Right ventricle myocardium superior (tissue), 1 donor: ENCODE measurements at places on chromosomes 5 and 9. TPM values are rescaled to one million over a fixed set of nuclear protein-coding genes. Genes with fewer than 3 reads are reported as not detected.

The ZNF354C gene
- 4.7 TPM for total RNA-seq

The MXD3 gene
- total RNA-seq, result 2.5 TPM

The NOXA1 gene
- 1.7 TPM for total RNA-seq

The CENPP gene
- 3.0 TPM for total RNA-seq

The TMEM252 gene
- not detected for total RNA-seq

The OSMR gene
- 10.9 TPM for total RNA-seq

The SLC34A1 gene
- total RNA-seq, result not detected

The PIP5KL1 gene
- 0.48 TPM for total RNA-seq

The TYRP1 gene
- 50.2 TPM for total RNA-seq

The SLC4A9 gene
- not detected for total RNA-seq

DNA sequence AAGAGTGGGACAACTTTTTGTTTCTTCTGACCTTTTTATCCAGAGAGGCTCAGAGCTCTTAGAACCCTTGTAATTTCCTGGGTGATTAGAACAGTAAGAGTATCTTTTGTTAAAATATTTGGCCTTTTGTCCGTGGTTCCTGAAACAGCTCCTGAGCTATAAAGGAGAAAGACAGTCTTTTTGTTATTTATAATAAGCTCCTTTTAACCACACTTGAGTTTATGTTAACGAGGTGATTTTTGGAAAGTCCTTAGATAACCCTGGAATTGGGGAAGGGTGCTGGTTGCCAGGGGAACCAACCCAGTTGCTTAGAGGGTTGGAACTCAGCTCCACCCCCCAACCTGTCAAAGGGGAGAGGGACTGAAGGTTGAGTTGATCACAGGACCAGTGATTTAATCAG lies 4.8 kb downstream of the ZNF483 start:
- DNase-seq, result no peak

GRCh38 chr5:95822043-95822541 lies 434 bp downstream of the GLRX start:
- DNase-seq, result peak; percentile 79

GRCh38 chr9:1978941-1979340 lies 36.2 kb upstream of the SMARCA2 start:
- DNase-seq, result peak; percentile 44

- DNase-seq, result no peak
These were observed 90.1 kb downstream of the THBS4 start for GRCh38 chr5:80125022-80125961.

DNA sequence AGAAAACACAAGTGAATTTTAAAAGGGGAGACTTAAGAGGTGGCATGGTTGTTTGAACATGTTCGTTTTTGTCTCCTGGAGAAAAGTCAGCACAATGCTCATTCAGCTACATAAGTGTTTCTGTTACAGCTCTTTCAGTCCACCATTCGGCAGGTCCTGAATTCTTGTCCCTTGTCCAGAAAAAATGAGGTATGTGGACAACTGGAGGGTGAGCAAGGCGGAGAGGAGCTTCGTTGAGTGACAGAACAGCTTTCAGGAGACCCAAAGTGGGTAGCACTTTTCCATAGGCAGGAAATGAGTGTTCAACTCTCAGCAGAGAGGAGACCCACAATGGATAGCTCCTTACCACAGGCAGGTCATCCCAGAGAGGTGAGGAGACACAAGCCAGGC lies 4.9 kb downstream of the PDCD1LG2 start:
- no peak for DNase-seq

- no peak for DNase-seq
These were observed 115.8 kb downstream of the INSYN2B start for GRCh38 chr5:169864483-169864882.

- DNase-seq, result no peak
These were observed 53.4 kb upstream of the SUB1 start for GRCh38 chr5:32531885-32532520.

DNA sequence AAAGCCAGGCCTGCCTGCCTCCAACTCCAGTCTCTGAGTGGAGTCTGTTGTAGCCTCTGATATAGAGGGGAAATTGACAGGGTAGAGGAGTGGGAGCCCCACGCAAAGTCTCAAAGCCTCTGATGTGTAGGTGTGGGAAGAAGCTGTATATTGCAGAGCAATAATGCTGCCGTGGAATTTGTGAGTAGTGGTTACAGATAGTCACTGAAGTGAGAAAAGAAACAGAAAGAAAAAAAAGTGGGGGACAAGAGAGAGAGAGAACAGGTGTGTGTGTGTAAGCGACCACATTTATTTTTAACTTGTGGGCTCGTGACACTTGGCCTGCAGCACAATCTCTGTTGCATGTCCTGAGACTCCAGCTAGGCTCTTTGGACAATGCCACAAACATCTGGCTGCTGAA lies 227.8 kb downstream of the NSG2 start:
- no peak for DNase-seq

- DNase-seq, result no peak
These were observed 6.8 kb upstream of the NTNG2 start for GRCh38 chr9:132154863-132155567.

- DNase-seq, result no peak
These were observed 22.6 kb downstream of the SPATA31D1 start for GRCh38 chr9:82011133-82011532.

GRCh38 chr9:37683531-37684371 lies 33.0 kb downstream of the FRMPD1 start:
- DNase-seq, result no peak

- DNase-seq, result no peak
These were observed 931.0 kb upstream of the DMAC1 start for GRCh38 chr9:8730618-8731017.

- peak; percentile 94 for DNase-seq
These were observed at the start of gene ACO1 for GRCh38 chr9:32384364-32385151. ACO1 (plus strand) TSS chr9:32384643; CDS start chr9:32405507, 20,864 bp downstream.
